ENCODE measurements at places on chromosomes 7 and 10.

- no peak for DNase-seq
Observed at GRCh38 chr10:68595513-68595912, 35.4 kb downstream of the TET1 start.

- no peak for DNase-seq
Observed at GRCh38 chr7:155395176-155395797, 62.6 kb upstream of the EN2 start.

DNA sequence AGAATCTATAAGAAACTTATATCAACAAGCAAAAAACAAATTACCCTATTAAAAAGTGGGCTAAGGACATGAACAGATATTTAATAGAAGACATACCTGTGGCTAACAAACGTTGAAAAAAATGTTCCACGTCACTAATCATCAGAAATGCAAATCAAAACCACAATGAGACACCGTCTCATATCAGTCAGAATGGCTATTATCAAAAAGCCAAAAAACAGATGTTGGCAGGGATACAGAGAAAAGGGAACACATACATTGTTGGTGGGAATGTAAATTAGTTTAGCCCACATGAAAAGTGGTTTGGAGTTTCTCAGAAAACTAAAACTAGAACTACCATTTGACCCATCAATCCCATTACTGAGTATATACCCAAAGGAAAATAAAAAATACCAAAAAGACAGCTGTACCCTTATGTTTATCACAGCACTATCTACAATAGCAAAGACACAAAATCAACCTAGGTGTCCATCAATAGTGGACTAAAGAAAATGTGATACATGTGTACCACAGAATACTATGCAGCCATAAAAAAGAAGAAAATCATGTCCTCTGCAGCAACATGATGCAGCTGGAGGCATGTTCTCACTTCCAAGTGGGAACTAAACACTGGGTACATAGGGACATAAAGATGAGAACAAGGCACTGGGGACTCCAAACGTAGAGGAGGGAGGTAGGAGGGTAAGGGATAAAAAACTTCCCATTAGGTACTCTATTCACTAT, 83.8 kb upstream of the TMEM168 start:
- DNase-seq, result no peak

GRCh38 chr10:10677479-10677878, 340.2 kb upstream of the CELF2 start:
- DNase-seq, result peak; percentile 77

GRCh38 chr7:17015598-17016031, 133.8 kb upstream of the AGR3 start:
- DNase-seq, result no peak

- DNase-seq, result no peak
Observed at GRCh38 chr7:152969335-152969734, 209.8 kb downstream of the ACTR3B start.

- DNase-seq, result no peak
Observed at GRCh38 chr10:12484002-12484918, 134.9 kb downstream of the CAMK1D start.

Measured in fibroblast of the conjunctiva (primary cell).